Activated CD4-positive, CD25-positive, alpha-beta regulatory T cell treated with anti-CD3 and anti-CD28 coated beads, Interleukin-2, amount 50 U/mL, for 72 hours (primary cell): ENCODE measurements at places on chromosomes 2 and 18.

- no peak for DNase-seq
These were observed 256.9 kb upstream of the COPS8 start for GRCh38 chr2:236828820-236829219.

- no peak for DNase-seq
These were observed 126.6 kb downstream of the SH3RF3 start for GRCh38 chr2:109255654-109256053.

GRCh38 chr2:45879406-45879805 lies 227.9 kb downstream of the PRKCE start:
- no peak for DNase-seq

DNA sequence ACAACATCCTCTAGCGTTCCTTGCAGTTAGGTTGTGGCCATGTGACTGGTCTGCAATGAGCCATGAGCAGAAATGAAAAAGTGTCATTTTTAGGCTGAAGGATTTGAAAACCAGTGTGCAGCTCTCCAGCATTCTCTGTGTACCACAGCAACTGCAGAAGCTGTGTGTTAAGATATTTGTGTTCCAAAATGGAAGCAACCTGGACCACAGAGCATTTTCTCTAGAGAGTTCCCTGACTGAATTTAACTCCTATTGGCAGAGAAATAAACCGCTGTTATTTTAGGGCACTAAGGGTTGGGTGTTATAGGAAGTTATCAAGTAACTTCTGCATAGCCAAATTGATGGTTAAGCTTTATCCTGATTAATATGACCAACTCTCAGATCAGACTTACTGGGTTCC lies 257.2 kb upstream of the THUMPD2 start:
- no peak for DNase-seq
